ENCODE measurements at places on chromosomes 3 and 15.

DNA sequence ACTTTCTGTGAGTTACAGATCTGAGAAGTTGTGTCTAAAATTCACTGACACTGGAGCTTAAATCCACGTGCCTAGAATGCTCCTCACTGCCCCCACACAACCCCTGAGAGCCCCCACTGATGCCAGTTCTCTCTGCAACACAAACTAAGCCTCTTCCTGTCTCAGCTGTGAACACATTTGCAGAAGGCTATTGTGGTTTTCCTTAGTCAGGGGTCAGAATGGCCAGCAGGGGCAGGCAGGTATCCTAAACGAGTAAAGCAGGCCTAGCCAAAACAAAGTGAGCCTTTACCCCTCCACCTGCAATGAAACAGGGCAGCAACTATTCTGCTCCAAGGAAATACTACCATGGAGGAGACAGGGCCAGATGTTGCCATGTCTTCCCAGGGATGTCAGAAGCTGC is 78.6 kb downstream of the FHIT start:
- peak; percentile 21 for DNase-seq

DNA sequence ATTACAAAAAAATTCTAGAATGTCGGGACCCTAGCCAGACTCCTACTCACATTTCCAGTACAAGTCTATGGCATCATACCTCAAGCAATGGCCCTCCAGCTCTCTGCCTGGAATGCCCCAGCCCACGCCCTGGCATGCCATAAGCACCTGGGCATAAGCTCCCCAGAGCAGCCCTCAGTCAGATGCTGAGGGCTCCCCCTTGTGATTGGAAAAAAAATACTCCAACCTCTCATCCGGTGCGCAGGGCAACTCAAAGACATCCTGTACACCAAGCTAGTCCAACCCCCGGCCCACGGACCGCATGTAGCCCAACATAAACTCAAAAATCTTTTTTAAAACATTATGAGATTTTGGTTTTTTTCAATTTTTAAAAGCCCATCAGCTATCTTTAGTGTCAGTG is 115.4 kb downstream of the NEK10 start:
- peak; percentile 11 for DNase-seq

GRCh38 chr3:15164340-15164739 is 41.7 kb upstream of the CAPN7 start:
- DNase-seq = no peak

GRCh38 chr15:38885471-38885952 is 320.9 kb upstream of the RASGRP1 start:
- no peak for DNase-seq

DNA sequence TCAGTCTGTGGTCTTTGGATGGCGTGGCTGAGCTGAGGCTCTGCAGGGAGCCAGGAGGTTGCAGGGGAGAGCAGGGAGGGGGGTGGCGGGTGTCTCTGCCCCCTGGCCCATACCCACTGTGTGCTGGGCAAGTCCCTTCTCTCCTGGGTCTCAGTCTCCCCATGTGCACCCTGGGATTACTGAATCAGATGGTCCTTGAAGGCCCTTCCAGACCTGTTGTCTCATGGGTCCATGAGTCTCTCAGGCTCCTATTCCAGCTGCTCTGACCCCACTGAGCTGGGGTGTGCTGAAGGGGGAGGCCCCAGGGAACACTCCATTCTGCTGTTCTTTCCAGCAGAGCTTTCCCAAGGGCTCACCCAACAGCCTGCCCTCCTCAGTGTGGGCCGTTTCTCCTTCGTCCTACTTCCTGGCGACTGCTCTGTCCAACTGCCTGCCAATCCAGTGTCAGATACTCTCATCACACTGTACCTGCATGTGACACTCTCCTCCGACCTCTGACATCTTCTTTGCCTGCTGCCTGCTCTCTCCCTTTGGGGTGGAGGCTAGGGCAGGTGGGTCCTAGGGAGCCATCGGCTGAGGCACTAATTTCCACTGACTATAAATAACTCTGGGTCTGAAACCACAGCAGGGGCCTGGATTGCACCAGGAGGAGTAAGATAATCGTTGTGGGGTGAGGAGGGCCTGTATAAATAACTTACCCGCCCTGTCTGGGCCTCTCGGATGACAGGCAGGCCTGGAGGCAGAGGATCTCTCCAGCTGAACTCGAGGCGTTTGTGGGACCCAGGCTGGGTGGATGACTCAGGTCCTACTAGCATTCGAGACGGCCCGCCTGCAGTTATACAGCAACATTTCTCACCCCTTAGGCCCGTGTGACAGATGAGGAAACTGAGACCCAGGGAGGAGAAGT is 67.1 kb downstream of the ATP2B2 start:
- no peak for DNase-seq

- no peak for DNase-seq
These were observed 30.9 kb upstream of the SNRPA1 start for GRCh38 chr15:101326026-101326315.

- DNase-seq = no peak
These were observed 218.6 kb downstream of the NR2F2 start for GRCh38 chr15:96549136-96549535.

DNA sequence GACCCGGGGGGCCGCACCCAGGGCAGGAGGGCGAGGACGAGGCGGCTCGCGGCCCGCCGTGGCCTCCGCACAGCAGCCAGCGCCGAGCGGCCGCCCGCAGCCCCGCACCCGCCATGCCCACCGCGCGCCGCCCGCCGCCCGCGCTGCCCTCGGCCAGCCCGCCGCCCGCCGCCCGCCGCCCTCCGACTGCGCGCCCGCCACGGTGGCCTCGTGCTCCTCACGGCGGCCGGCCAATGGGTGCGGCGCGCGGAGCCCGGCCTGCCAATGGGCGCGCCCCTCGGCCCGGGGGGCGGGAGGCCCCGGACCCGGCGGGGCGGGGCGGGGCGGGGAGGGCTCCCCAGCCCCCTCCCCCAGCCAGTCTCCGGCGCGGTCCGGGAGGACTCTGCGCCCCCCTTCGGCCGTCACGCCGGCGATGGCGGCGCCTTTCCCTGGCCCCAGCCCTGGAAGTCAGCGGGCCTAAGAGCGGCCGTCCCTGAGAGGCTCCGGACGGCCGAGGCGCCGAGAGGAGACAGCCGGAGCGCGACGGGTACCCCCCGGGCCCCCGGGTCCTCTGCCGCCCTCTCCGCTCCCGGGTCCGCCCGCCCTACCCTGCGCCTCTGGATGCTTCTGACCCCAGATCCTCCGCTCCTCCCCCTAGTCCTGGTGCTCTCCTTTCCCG is at the start of gene NT5DC2:
Gene NT5DC2 (minus strand): TSS at position 235 of the 658 bp plus-strand sequence. CDS start 120 bp downstream, at position 115.
- DNase-seq = peak; percentile 99

DNA sequence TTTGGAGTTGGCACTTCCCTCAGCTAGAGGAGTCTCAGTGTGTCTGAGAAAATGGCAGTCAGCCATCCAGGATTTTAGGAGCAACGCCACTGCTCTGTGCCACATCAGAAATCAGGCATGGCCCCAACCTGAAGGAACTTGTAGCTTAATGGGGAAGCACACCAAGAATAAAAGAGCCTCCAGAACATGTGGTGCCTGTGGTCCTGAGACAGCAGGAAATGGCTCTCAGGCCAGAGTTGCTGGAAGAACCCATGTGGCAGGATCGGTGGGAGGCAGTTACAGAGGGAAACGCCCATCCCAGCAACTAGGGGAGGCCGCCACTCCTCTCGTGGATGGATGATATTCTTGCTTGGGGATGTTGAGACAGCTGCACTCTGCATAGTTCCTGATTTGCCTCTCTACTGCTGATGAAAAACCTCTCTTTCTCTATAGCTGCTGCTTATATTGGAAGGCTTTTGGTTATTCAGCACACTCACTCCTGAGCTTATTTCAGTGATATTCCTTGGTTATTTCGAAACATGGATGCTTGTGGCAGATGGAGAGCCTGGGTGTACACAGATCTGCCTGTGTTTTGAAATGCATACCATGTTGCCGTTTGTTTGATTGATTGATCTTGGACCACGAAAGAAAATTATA is 52.4 kb downstream of the KLHL25 start:
- no peak for DNase-seq

GRCh38 chr3:178673529-178673928 is 137.3 kb downstream of the KCNMB2 start:
- no peak for DNase-seq

GRCh38 chr15:75167588-75168350 is 33.9 kb upstream of the C15orf39 start:
- no peak for DNase-seq

Data from GM20000 (cell line).